ENCODE measurements at places on chromosomes 16 and 17.

DNA sequence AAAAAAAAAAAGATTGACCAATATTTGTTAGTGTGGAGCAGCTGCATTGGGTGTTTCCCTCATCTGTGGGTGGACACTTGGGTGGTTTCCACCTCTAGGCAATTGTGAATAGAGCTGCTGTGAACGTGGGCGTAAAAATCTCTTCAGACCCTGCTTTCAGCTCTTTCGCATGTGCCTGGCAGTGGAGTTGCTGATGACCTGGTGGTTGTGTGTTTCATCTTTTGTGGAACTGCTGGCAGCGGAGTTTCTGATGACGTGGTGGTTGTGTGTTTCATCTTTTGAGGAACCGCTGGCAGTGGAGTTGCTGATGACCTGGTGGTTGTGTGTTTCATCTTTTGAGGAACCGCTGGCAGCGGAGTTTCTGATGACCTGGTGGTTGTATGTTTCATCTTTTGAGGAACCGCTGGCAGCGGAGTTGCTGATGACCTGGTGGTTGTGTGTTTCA lies 21.4 kb downstream of the ZC3H18 start:
- no peak for DNase-seq

DNA sequence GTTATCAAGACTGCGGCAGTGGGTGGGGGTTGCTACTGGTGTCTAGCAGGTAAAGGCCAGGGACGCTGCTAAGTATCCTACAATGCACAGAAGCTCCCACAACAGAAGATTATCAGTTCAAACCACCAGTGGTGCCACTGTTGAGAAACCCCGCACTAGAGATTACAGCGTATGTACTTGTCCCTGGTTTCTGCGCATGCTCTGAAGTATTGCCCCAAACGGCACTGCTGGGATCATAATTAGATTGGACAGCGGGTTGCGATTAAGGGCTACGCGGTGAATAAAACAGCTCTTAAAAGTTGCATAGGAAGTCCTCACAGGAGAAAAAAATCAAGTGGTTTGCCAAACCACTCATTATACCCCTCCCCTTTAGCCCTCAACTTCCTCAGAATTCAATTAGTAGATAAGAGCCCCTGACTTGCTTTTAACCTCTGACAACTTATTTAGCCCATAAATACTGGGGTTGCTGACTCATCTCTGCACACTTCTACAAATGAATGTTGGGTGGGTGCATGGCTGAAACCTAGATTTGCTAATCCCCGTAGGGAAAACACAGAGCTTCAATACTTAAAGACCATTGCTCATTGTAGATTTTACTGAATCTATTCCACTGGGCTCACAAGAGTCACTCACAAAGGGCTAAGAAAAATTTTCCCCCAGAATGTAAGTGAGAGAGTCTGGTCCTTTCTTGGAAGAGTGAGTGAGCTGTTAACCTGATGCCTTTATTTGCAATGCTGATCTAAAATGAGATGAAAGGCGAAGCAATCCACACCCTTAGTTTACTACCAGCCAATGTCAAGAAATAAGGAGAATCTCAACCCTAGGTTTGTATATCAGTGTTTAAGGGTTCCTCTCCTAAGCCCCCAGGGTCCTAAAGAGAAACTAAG lies 91.8 kb downstream of the RGS9 start:
- no peak for DNase-seq

- peak; percentile 48 for DNase-seq
Measured at GRCh38 chr17:54426296-54426886, 474.3 kb upstream of the TOM1L1 start.

DNA sequence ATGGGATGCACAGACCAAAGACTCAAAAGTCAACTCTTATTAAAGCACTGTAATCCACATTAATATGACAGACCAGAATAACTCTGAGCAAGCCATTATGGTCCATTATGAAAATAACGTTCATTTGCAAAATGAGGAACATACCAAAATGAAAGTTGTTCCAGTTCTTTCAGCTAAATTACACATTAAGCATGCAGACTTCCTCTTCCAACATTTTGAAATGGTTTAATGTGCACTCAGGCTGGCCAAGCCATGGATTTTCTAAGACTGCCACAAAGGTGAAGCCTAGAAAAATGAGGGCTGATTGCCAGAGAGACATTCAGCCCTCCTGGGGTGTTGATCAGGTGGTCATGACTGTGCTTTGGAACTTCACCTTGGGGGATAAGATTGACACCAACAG lies 56.7 kb upstream of the NOG start:
- DNase-seq, result no peak

DNA sequence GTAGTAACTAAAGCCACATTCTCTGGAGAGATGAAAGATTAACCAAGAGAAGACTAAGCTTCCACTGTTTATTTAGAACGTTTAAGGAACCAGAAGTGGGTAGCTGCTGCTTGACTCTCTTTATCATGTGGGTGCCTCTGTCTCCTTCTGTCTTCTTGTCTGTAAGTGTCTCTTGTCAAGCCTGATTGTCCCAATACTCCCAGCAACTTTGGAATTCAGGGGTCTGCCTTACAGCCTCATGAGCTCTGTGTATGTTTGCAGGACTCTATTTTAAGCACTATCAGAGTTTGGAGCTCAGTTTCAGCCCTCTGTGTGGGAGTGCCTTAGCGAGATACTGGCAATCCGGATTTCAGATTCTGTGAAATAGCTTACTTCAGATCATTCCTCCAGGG lies 29.3 kb upstream of the SPACA3 start:
- no peak for DNase-seq

- DNase-seq, result no peak
Measured at GRCh38 chr17:81002409-81003361, 11.0 kb downstream of the CHMP6 start.

- DNase-seq, result no peak
Measured at GRCh38 chr17:32840241-32840640, 36.7 kb downstream of the MYO1D start.

DNA sequence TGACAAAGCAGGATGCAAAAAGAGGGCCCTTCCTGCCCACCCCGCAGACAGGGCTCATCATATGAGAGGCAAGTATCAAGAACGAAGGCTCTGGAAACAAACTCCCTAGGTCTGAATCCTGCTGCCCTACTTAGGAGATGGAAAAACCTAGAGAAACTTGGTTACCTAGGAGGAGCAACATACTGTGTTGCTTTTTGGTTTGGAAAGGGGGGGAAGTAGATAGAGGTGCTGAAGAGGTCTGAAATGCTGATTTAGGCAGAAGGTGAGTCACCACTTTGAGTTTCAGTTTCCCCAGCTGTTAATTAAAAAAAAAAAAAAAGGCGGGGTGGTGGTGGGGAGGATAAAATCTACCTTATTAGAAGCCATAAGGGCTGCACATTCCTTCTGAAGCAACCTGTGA lies 1.5 kb downstream of the N4BP1 start:
- no peak for DNase-seq

GRCh38 chr16:22673421-22673831 lies 140.5 kb upstream of the HS3ST2 start:
- DNase-seq, result no peak

DNA sequence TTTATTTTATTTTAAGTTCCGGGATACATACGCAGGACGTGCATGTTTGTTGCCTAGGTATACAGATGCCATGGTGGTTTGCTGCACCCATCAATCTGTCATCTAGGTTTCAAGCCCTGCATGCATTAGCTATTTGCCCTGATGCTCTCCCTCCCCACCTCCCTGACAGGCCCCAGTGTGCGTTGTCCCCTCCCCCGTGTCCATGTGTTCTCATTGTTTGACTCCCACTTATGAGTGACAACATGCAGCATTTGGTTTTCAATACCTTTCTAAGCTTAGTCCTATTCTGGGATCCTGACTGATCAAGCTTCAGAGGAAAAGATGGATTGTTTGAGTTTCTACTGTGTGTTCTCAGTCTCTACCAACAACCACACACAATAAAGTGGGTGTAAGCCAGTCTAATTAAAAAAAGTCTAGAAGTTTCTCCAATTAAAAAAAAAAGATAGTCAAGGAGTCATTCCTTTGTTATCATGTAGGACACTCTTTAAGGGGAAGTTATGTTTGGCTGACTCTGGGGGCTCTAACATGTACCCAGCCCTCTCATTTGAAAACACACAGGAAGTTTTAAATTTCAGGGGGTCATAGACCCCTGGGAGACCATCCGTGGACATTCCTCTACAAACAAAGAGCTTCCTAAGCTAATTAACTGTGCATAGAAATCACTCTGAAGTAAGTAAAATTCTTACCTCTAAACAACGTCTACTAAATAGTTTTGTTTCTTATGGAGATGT lies 66.3 kb upstream of the ADAMTS18 start:
- no peak for DNase-seq

- no peak for DNase-seq
Measured at GRCh38 chr17:12512694-12513355, 152.9 kb upstream of the MYOCD start.

- DNase-seq, result no peak
Measured at GRCh38 chr16:81477697-81478693, 33.4 kb downstream of the CMIP start.

GRCh38 chr16:84652566-84652965 lies 4.3 kb downstream of the KLHL36 start:
- DNase-seq, result no peak

DNA sequence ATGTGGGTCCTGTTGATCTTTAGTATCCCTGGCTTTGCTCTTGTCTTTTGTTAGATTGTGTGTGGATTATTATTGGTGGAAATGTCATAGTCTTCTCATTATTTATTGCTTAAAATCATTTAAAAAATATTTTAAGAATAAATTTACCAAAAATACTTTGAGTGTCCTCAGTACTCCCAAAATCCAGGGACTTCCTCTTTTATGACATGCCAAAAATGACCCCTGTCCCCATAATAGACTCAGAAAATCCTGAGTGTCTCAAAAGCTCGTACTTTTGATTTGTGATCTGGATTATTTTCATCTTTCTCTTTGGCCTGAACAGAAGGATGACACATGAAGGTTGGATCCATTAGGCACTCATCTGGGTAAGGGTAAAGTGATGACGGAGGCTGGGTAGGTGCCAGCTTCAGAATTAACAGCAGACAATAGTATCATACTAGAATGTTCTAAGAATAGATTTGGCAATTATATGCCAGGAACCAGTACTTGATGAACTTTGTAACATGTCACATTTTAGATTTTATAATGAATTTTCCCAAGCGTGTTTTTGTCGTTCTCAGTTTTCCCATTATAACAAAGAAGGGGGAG lies 602.2 kb upstream of the CDH8 start:
- DNase-seq, result no peak

DNA sequence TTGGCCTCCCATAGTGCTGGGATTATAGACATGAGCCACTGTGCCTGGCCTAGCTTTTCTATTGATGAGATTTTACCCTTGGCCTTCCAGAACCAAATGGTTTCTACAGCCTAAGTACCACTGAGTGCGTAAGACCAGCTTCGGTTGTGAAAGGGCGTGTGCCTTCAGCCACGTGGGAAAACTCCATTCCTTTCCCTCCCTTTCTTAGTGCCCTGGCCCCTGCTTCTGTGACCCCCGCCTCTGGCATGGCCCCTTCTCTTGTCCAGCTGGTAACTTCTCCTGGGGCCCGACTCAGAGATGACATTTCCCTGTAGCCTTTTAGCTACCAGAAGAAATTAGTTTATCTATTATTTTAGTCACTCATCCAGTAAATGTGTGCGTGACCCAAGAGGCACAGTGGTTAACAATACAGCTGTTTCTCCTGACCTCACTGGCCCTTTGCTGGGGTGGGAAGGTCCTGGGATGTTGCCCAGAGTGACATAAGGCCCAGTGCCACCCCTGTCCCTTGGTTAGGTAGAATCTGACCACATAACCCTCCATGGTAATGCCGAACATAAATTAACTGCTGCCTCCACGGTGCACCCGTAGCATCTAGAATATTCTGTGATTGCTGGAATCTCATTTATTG lies 97.3 kb downstream of the PLCG2 start:
- no peak for DNase-seq

GRCh38 chr17:57366177-57366557 lies 109.8 kb downstream of the MSI2 start:
- no peak for DNase-seq

GRCh38 chr17:55285340-55286301 lies 20.9 kb downstream of the HLF start:
- peak; percentile 74 for DNase-seq

- no peak for DNase-seq
Measured at GRCh38 chr16:83059237-83059636, 432.5 kb downstream of the CDH13 start.

GRCh38 chr17:67258821-67259468 lies 13.9 kb upstream of the HELZ start:
- DNase-seq, result no peak

GRCh38 chr17:14089179-14089578 lies 19.9 kb downstream of the COX10 start:
- no peak for DNase-seq

- DNase-seq, result peak; percentile 87
Measured at GRCh38 chr17:73030995-73031394, 61.5 kb downstream of the SLC39A11 start.

DNA sequence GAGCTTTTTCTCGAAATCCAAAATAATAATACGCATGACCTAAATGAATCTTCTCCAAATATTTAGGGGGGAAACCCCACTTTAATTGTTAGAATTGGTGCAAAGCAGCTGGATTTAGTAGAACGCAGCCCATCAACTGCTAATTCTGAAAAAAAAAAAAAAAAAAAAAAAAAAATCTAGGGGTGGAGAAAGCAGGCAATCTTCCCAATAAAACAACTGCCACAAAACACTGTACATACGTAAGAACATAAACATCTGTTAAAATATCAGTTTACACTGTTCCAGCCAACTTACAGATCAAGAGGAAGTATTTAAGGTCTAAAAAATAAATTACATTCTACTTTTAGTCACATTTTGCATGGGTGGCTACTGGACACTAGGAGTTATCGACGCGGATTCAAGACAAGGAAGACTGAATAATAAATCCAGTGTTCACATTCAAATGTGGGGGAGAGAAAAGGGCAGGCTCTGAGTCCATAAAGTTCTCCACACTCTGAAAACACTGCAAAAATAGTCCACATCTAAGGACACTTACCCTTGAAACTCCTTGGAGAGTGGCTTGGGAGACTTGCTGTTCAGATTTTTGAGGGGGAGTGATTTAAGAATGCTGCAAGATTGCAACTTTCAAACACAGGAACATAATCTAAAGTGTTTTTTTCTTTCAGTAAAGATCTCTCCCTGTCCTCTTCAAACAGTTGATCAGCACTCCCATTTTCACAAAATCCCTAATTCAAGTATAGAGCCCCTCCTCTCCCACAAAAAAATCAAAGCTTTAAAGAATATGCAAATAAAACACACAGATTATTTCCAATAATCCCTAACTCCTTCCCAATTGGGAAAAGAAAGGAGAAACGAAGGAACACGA lies 1.3 kb downstream of the APPBP2 start:
- peak; percentile 20 for DNase-seq

GRCh38 chr17:12463102-12463501 lies 202.6 kb upstream of the MYOCD start:
- DNase-seq, result no peak

GRCh38 chr17:27460196-27460725 lies 4.0 kb downstream of the KSR1 start:
- no peak for DNase-seq

- DNase-seq, result no peak
Measured at GRCh38 chr16:80107900-80108299, 432.9 kb upstream of the DYNLRB2 start.

DNA sequence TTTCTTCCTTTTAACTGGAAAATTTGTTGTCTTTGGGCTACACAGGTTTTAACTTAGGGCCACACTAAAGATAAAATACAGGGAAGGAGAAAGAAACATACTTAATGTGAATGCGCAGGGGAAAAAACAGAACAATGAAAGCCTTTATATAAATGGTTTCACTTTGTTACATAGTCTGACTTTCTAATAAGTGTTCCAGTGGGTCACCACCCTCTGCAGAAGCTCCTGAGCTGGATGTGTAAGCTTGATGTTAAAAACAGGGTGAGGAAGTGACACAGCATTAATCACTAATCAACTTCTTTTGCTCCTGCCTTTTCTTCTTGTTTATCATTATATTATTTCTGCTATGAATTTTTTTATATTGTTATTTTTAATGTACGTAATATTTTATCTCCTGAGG lies 445.6 kb upstream of the CA10 start:
- DNase-seq, result no peak
